SIG-M5 (cell line): ENCODE measurements at places on chromosomes 5 and 9.

DNA sequence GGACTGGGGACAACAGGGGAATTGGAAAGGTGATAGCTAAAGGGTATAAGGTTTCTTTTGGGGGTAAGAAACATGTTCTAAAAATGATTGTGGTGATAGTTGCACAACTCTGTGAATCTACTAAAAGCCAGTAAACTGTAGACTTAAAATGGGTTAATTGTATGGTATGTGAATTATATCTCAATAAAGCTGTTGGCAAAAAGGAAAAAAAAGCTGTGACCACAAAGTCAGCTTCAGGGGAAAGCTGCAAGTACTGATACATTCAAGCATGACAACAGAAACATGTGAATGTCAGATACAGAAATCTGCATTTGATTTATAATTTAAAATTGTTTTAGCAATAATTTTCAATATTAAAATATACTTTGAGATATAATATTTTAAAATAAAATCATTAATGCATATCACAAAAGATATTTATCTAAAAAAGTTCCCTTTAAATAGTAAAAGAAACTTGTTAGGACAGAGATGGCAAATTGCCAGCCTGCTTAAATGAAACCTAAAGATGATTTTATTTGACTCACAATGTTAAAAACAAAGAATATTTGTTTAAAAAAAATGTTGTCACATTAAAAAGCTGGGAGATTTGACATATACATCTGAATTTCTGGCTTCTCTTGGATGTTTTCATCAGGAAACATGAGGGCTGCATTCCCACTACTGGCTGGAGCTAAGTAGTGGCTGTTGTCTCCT, 66.0 kb downstream of the TBCA start:
- no peak for DNase-seq

GRCh38 chr5:109324931-109325330, 84.8 kb downstream of the PJA2 start:
- DNase-seq: peak; percentile 58

- DNase-seq: no peak
Observed at GRCh38 chr9:70422371-70423043, 8.1 kb upstream of the KLF9 start.

- DNase-seq: no peak
Observed at GRCh38 chr5:77017668-77018067, 12.5 kb upstream of the AGGF1 start.

- DNase-seq: no peak
Observed at GRCh38 chr5:20949636-20950035, 961.6 kb upstream of the CDH18 start.

- DNase-seq: no peak
Observed at GRCh38 chr5:136810261-136810801, 445.0 kb upstream of the TRPC7 start.

DNA sequence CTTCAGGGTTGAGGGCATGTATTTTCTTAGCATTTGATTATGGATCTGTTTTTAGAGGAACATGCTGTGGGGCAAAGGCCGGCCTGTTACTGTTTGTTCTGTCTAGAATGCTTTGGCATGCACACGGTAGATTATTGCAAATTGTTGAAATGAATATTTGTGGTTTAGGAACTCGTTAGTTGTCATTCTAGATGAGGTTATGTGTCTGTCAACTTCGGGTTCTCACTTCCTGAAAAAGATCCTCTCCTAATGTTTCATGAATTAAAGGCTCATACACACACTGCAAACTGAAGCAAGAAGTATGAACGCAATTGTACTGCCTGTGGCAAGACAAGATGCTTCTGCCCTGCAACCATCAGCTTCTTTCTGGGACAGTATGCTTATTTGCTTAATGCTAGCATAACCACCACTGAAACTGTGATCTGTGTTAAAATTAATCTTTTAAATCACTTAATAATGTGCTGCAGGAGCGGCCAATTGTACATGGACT, 99.6 kb downstream of the BASP1 start:
- DNase-seq: peak; percentile 76

GRCh38 chr9:107294756-107295155, 11.7 kb downstream of the RAD23B start:
- no peak for DNase-seq

GRCh38 chr5:93294199-93294598, 286.8 kb downstream of the NR2F1-AS1 start:
- DNase-seq: no peak

DNA sequence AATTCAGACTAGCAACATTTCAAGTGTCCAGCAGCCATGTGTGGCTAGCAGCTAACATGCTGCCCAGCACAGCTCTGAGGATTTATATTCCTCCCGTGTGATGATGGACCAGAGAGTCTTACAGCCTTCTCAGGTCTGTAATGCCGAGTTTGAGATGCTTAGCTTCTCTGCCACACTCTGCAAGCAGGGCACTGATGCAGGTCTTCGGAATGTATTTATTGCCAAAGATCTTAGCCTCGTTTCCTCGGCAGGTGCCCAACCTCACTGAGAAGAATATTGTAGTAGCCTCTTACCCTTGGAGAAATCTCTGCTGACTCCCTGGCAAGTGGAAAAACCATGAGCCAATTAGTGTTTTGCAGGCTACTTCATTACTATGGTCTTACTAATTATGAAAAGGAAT, 3.7 kb upstream of the RAI14 start:
- DNase-seq: no peak

- no peak for DNase-seq
Observed at GRCh38 chr9:33458444-33458843, 11.1 kb upstream of the AQP3 start.

- DNase-seq: no peak
Observed at GRCh38 chr9:4130166-4130565, 169.7 kb downstream of the GLIS3 start.

DNA sequence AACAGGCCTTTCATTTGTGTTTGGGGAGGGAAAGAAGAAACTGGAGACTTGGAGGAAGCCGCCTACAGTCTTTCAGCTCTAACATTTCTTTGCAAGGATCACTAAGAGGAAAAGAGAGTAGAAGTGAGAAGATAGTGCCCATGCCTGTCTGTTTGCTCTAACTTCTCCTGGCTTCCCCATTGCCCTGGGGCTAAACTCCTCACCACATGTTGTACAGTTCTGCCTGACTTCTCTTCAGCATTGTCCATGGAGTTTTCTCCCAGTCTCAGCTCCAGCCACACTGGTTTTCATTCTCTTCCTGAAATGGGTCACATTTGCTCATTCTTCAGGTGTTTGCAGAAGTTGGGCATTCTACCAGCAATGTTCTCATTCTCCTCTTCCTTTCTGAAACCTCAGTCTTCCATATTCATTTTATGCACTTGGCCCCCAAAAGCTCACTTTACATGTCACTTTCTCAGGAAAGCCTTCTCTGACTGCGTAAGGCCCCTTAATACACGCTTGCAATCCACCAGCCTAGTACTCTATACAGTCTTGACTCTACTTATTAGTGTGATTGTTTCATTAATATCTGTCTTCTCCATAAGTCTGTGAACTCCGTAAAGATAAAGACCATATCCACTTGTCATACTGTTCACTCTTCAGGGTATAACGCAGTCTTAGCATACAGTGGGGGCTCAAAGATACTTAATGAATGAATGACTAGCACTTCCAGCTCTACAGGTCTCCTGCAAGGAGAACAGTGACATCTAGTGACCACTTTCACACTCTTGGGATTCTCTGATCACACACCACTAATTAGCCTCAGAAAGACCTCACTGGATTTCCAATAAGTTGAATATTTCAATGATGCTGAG, 40.2 kb upstream of the TRIM32 start:
- no peak for DNase-seq
